ENCODE measurements at places on chromosomes 7 and 10.

- DNase-seq = no peak
These were observed 219.2 kb downstream of the SDK1 start for GRCh38 chr7:3520206-3520605.

GRCh38 chr7:106736508-106737201, 75.7 kb upstream of the CCDC71L start:
- DNase-seq = peak; percentile 31

- no peak for DNase-seq
These were observed 113.4 kb downstream of the GPR158 start for GRCh38 chr10:25288181-25288580.

- DNase-seq = no peak
These were observed 10.6 kb downstream of the SEC61A2 start for GRCh38 chr10:12140038-12140437.

DNA sequence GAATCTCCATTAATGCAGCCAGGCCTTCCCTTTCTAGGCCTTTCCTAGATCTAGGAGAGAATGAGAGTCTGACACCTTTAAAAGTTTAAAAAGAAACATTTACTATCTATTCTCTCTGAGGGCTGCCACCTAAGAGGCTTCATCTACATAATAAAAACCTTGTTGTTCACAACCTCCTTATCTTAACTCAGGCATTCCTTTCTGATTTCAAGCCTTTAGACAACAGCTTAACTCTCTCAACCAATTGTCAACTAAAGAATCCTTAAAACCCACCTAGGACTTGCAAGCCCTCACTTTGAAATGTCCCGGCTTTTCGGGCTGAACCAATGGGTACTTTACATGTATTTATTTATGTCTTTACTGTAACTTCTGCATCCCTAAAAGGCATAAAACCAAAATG, 64.3 kb upstream of the RET start:
- no peak for DNase-seq

- DNase-seq = no peak
These were observed 135.5 kb downstream of the ALOX5 start for GRCh38 chr10:45509491-45509890.

GRCh38 chr10:125024497-125025234, 82.7 kb downstream of the ZRANB1 start:
- DNase-seq = no peak

- no peak for DNase-seq
These were observed 49.7 kb downstream of the CCDC71L start for GRCh38 chr7:106610996-106611886.

DNA sequence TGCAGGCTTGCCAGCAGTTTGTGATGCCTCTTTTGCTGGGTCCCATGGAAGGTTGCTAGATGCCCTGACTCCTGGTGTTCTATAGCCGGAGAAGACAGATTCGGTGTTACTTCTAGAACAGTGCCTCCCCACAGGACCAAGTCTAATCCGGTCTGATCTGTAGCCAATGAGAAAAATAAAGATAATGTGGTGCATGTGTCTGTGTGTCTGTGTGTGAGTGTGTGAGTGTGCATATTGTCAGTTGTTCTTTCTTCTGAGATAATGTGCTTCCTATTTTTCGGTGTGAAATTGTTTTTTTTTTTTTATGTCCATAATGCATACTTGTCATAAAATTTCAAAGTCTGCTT, 29.7 kb upstream of the ZNRF2 start:
- no peak for DNase-seq

- no peak for DNase-seq
These were observed 123.8 kb upstream of the PRPS1L1 start for GRCh38 chr7:18151422-18151821.

GRCh38 chr10:71065659-71066058, 146.7 kb upstream of the UNC5B start:
- DNase-seq = no peak

DNA sequence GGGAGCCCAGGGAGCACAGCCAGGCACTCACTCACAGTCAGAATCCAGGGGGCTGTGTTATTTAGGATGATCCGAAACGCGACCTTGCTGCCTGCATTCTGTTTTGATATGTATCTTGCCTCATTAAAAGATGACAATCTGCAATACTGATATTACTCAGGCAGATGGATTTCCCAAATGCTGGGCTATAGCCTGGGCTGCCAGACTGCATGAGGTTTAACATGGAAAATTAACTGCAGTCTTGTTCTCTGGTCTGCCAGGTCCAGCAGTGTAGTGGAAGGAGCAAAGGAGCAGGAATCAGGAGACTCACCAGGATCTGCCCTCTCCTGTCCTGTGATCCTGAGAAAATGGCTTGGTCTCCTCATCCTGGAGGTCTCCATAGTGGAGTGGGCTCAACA, 258.1 kb downstream of the PAXIP1 start:
- DNase-seq = no peak

DNA sequence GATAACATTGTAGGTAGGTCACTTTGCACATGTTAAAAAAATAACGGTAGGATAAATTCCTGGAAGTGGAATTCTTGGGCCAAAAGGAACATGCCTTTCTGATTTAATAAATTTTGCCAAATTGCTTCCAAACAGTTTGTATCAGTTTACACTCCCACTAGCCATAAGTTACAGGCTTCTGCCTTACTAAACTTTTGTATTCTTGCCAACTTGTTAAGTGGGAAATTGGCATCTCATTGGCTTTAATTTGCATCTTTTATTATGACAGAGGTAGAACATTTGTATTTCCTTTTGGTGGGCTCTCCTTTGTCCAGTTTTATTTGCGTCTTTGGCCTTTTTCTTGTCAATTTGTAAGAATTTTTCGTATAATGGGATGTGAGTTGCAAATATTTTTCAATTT, 38.3 kb upstream of the FAM180A start:
- DNase-seq = no peak

DNA sequence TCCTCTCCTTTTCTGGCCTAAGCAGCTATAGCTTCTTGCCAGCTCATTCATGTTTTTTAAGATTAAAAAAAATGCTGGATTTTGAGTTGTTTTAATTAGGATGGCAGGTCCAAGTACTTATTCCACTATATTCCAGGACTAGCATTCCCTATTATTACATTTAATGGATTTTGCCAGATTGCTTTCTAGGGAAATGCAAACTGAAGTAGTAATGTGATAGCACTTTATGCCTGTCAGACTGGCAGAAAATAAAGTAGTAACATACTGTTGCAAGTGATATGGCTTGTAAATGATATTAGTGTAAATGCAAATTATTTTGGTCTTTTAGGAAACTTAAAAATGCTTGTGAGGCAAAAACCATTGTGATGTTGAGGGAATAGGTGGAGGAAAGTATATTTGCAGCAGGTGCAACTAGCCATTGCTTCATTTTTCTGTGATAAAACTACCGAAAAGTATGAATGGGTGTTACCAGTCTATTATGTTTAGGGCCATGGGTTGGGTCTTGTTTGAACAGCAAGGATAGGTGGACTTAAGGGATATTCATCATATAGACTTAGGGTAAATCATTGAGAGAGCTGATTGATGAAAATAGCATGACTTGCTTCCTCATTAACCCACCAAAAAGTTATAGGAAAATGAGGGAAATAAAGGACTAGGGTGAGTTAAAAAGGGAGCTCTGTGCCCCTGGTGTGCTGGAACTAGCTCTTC, 19.9 kb downstream of the ZNRF2 start:
- no peak for DNase-seq

- peak; percentile 63 for DNase-seq
These were observed 33.9 kb downstream of the TSPAN14 start for GRCh38 chr10:80487791-80488538.

GRCh38 chr10:60433684-60434083, 44.0 kb upstream of the ANK3 start:
- no peak for DNase-seq

- DNase-seq = no peak
These were observed 5.3 kb upstream of the C1GALT1 start for GRCh38 chr7:7177044-7177517.

DNA sequence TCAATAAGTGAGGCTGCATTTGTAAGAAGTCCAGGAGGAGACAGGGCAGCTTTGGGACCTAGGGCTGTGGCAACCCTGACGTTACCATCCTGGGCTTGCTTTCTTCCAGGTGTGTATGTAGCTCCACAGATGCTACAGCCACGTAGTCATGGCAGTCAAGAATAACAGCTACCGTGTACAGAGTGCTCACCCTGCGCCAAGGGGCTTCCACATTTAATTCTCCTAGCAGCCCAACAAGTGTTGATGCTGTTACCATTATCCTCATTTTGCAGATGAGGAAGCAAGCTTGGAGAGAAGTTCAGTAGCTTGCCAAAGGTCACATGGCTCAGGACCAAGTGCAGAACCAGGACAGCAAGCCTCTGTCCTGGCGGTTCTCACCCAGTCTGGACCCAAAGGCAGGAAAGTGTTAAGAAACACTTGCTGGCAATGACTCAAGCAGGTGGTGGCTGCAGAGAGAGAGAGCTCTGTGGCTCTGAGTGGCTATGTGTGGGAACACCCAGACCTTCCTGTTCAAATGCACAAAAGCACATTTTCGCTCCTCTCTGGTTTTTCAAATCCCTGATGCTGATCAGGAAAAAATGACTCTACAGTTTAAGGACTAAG, 89.8 kb downstream of the CREM start:
- peak; percentile 40 for DNase-seq

- DNase-seq = no peak
These were observed 9.2 kb downstream of the ZNF488 start for GRCh38 chr10:47374611-47375536.

DNA sequence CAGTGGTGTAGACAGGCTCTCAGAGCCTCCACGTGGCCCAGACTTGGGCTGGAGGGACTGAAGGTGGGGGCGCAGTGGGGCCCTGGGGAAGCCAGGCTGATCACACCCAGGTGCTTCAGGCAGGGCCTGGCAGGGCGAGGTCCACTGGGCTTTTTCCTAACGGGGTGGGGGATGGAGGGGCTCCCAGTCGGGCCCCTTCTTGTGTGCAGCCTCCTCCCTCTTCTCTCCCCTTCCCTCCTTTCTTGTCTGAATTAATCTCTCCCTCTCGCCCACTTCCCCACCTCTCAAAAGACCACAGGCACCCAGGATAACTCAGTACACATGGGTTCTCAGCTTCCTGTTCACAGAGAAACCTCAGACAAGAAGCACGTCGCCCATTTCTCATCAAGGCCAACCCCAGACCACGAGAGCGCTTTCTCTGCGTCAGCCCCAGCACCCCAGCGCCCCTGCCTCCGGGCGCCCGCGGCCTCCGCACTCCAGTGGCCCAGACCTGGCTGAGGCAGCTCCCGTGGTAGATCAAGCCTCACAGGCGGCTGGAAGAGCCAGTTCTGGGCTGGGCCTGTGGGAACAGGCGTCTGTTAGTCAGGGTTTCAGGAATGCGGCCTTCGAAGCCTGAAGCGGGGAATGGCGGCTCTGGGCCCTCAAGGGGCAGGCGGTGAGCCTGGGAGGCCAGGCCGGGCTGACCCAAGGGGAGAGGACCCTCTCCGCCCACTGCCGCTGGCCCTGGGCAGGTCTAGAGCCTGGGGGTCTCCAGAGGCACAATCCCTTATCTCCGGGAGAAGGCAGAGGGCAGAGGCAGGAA, 50.6 kb downstream of the PWWP2B start:
- DNase-seq = peak; percentile 75

- DNase-seq = no peak
These were observed 27.5 kb upstream of the SMARCD3 start for GRCh38 chr7:151275813-151276577.

DNA sequence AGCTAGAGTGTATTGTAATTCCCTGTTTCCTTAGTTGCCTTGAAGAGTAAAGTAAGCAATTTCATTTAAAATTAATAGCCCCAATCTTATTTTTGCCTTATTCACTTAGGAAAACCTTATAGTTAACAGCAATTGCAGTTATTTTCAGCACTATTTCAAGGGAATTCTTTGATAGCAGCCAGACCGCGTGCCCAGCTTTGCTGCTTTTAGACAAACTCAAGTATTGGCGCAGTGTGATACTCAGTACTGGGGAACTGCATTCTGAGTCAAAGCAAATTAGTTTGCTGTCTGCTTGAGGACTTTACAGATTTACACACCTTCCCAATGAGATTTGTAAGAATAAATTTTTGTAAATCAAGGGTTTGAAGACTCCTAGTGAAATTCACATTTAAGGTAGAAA, 21.2 kb downstream of the PRKG1 start:
- DNase-seq = no peak

GRCh38 chr7:1961701-1962276, 271.0 kb downstream of the MAD1L1 start:
- peak; percentile 29 for DNase-seq

GRCh38 chr10:70145166-70145665, 1.3 kb downstream of the TYSND1 start:
- no peak for DNase-seq

DNA sequence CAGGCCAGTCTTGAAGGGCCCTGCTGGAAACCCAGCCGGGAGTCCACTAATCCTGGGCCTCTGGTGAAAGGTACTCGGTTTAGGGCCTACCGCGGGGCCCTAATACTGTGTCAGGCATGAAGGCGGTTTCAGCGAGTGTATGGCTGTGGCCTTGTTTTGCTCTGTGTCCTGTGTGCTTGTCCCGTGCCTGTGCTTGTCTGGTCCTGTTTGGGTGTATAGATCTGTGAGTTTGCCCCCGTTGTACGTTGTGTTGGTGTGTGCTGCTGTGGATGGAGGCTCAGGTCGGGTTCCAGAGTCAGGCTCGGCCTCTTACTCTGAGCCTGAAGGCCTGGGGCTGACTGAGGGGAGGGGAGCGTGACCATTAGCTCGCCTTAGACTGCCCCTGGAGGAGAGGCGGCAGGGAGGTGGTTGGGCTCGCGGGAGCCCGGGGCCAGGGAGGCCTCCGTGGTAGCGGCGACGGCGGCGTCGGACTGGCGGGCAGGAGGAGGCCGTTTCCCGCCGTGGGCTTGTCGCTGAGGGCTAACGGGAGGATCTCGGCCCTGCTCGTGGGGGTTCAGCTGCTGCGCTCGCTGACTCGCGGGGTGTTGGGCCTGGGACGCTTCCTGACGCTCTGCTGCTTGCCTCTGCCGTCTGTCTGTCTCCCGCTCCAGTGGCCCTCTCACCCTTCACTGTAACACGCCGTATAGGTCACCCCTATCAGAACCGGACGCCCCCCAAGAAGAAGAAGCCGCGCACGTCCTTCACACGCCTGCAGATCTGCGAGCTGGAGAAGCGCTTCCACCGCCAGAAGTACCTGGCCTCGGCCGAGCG, 2.6 kb downstream of the TLX1 start:
- no peak for DNase-seq

GRCh38 chr7:149297034-149297755, 35.2 kb downstream of the ZNF783 start:
- no peak for DNase-seq

GRCh38 chr10:74293686-74294371, 142.8 kb downstream of the ADK start:
- DNase-seq = no peak

- no peak for DNase-seq
These were observed 215.5 kb upstream of the KLF14 start for GRCh38 chr7:130949550-130949949.

GRCh38 chr7:2002561-2003450, 229.9 kb downstream of the MAD1L1 start:
- no peak for DNase-seq

DNA sequence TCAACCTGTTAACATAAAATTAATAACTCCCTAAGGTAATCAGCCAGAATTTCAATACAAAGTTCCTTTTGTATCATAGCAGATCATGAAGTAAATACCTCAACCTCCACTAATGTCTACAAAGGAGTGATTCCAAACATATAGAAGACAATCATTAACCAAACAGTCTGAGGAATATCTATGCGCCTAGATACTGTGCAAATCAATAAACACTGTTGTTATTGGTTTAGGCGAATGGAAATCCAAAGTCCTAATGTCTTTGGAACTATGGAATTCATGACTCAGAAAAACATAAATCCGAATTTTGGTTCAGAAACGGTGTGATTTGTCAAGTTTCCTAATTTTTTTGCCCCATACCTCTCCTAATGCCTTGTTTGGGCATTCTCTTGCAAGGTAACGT, 469.7 kb downstream of the PARD3 start:
- DNase-seq = no peak

Measured in activated T-helper 1 cell treated with anti-CD3 and anti-CD28 coated beads, Interleukin-12 subunit alpha, Interleukin-12 subunit beta, Interleukin-2, Interleukin-4 antibody, amounts not matched to agents 30 ng/mL and 10 ng/mL and 1 ng/mL, durations not matched to agents 14 hours and 24 hours and 36 hours (primary cell).